Omental fat pad (tissue), 4 donors: ENCODE measurements at places on chromosomes 16 and 17.
A peak's percentile ranks its signal among the peaks of the same experiment; 100 is the strongest.

DNA sequence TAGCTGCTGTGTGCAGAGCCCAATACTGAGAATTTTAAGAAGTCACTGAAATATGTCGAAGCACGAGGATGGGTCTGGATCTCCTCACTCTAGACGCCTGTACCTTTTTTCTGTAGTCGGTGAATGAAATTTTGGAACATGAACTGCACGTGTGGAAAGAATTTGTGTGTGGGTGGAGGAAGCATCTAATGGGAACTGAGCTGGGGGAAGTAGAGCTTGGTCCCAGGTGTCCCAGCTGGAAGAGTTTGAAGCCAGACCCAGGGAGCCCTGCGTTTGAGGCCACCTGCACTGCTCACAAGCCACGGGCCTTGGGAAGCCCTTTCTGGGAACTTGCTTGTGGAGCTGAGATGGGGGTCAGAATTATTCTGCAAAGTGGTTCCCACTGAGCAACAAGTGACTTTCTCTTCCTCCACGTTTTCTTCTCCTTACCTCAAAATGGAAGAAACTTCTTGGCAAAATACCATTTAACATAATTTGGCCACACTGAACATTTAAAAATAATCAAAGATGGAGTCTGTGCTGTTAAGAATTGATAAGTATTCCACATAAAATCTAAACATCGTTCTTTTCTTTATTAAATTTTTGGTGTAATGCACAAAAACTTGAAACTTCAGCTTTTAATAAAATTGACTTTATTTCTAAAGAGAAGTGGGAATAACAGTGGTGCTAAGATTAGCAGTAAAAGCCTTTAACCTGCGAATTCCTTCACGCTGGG lies 163.8 kb downstream of the PRKCA start:
- no peak for DNase-seq

DNA sequence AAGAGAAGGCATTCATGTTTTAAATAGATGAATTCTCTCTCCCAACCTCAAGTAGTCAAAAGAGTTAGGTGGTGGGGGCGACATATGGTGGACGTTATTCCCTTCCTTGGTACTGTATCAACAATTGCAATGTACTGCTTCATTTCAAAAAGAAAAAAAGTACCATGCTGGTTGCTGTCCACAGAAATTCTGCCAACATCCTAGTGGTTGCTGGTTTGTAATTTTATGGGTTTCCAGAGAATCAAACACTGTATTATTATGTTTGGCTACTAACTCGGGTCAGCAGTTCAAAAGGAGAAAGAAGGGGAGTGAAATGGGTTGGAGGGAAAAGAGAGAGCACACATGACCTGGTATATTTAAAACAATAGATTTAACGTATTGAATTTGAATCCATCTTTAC lies 61.1 kb upstream of the KCNJ16 start:
- DNase-seq = no peak

DNA sequence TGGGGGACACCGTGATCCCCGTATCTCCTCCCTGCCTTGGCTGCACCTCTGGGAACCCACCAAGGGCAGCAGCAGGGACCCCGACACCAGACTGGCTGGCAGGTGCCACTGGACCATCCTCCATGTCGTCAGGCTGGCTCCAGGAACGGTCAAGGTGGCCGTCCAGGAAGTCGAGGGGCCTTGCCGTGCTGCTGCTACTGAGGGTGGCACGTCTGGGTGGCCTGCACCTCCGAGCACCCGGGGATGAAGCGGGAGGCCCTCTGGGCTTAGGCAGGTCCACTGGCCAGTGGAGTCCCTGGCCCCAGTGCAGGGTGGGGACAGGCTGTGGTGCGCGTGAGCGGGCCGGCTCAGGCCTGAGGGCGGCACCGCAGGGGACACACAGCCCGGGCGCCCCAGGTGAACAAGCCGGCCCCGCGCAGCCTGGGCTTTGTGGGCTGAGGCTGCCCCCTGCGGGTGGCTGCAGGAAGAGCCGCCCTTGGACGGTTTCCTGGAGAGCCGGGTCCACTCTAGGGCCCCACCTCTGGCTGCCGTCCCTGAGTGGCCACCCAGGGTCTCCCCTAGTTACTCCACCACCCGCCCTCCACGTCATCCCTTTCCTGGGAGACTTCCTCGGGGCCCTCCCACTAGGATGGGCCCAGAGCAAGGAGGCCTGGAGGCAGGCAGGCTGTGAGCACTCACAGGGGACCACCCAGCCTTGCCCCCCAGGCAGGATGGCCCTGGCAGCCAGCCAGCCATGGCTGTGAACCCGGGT lies 42.8 kb upstream of the ZC3H18 start:
- no peak for DNase-seq

DNA sequence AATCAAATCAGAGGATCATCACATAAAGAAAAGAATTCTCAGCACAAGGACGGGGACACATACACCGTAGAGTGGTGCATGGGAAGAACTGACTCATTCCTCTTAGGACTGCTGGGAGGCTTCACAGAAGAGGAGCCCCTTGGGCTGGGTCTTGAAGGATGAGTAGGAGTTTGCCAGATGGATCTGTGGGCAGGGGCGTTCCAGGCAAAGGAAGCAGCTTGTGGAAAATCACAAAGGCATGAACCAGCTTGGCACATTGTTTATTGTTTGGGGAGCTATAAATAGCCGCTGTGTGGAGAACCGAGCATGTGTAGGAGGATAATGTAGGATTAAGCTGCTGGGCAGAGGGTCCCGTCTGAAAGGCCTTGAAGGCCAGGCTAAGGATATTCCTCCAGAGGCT lies 5.1 kb upstream of the SLC16A11 start:
- no peak for DNase-seq

- DNase-seq = peak; percentile 82
Measured at GRCh38 chr16:56607109-56607618, 1.2 kb upstream of the MT2A start.

- no peak for DNase-seq
Measured at GRCh38 chr16:85634747-85635544, 21.8 kb downstream of the GSE1 start.

DNA sequence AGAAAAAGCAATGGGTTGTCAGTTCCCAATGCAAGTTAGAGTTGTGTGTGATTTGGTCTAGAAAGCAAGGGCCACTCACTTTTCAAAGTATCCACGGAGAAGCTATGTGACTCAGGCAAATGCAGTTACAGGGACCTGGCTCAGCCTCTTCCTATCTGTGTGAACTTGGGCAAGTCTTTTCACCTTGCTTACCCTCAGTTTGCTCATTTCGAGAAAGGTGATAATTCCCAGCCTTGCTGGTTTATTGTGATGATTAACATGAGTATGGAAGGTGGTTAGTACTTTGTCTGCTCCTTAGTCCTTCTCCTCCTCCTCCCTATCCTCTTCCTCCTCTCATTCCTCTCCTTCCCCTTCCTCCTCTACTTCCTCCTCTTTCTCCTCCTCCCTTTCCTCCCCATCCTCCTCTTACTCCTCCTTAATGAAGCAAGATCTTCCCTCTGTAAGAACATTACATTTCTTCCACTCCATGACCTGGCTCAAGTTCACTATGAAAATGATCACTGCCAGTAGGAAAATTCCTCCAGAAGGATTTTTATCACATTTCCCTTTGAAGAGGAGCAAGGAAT lies 204.0 kb downstream of the GRIN2A start:
- no peak for DNase-seq

DNA sequence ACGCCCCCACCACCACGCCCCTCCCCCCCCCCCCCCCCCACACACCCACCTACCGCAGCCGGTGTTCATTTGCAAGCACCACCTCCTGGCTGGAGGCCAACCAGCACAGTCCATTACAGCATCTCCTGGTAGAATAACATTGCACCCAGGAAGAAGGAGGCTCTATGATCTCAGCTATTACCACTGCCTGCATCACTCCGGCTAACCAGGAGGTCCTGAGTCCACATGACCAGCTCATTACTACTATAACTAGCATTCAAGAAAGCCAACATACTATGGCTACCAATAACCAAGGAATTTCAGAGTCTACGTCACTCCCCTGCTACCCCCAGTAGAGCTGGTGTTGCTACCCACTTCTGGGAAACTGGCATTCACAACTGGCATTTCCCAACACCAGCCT lies 81.1 kb upstream of the ALOX12 start:
- DNase-seq = no peak

- no peak for DNase-seq
Measured at GRCh38 chr17:8371786-8372185, 4.7 kb downstream of the KRABD2 start.

DNA sequence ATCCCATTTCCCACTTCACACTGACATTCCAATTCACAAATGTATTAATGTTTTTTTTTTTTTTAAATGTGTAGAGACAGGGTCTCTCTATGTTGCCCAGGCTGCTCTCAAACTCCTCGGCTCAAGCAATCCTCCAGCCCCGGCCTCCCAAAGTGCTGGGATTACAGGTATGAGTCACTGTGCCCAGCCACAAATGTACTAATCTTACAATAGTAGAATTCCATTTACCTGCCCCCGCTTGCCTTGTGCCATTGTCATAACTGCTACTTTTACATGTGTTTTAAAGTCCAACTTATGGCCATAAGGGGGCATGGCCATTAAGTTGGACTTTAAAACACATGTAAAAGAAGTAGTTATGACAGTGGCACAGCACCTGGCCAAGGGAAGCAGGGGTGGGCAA lies 4.6 kb downstream of the MMP28 start:
- no peak for DNase-seq

GRCh38 chr17:74368341-74369081 lies 1.2 kb downstream of the GPR142 start:
- peak; percentile 71 for DNase-seq

DNA sequence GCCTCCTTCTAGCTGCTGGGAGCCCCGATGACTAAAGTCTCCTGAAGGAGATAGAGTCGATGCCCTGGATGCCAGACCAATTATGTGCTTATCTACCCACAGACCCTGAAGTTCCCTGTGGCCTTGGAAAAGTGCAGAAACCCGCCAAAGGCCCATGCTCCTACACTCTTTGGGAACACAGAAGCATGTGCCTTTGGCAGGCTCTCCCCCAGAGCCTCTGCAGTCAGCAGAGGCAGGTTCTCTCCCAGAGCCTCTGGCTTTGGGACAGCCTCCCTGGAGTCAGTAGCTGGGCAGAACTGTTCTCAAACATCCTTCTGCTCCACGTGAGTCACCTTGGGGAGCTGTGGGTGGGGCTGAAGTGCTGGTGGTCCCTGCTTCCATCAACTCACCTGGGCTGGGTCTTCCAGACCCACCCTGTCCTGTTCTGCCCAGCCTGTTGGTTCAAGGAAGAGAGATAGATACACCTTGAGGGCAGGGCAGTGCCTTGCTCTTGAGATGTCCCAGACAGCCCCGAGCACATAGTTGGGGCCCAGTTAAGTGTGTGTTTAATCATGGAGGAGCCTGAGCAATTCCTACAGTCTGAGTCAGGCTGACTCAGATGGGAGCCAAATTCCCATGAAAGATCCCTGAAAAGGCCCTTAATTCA lies 3.2 kb upstream of the CDK5RAP3 start:
- DNase-seq = no peak
